BJ (cell line): ENCODE measurements at places on chromosomes 11 and 22.

GRCh38 chr22:27401321-27401720 is 400.2 kb downstream of the MN1 start:
- no peak for DNase-seq

DNA sequence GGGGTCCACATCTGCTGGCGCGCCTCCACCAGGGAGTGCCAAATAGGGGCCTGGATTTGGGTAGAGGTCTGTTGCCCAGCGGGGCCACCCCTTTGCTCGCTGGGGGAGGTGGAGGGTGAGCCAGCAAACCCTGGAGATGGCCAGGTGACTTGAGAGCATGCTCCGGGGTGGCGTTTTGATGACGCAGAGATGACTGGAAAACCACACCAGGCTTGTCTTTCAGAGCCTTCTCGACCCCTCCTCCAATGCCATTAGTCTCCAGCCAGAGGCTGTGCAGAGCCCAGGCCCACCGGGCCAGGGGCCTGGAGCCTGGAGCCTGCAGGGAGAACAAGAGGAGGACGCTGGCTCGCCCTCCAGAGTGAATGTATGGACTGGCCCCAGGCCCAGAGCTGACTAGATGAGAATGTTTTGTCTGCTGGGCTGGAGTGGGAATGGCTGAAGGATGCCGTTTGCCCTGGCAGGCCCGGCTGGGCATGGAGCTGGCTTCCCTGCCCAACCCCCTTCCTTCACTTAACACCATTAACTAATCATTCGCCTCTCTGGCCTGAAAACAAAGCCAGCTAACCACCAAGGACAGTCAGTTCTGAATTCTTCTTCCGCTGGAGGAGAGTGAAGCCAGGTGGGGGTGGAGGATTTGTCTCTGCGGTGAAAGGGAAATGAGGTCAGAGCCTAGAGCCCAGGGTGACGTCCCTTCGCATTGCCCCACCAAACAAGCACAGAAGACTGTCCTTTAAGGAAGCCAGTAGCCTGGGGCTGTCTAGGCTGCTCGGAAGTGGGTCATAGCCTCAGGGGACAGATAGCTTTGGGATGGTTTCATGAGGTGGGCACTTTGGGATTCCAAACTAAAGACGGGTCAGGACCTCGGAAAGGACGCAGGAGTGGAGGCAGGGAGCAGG is 1.6 kb upstream of the MCAM start:
- DNase-seq: no peak

DNA sequence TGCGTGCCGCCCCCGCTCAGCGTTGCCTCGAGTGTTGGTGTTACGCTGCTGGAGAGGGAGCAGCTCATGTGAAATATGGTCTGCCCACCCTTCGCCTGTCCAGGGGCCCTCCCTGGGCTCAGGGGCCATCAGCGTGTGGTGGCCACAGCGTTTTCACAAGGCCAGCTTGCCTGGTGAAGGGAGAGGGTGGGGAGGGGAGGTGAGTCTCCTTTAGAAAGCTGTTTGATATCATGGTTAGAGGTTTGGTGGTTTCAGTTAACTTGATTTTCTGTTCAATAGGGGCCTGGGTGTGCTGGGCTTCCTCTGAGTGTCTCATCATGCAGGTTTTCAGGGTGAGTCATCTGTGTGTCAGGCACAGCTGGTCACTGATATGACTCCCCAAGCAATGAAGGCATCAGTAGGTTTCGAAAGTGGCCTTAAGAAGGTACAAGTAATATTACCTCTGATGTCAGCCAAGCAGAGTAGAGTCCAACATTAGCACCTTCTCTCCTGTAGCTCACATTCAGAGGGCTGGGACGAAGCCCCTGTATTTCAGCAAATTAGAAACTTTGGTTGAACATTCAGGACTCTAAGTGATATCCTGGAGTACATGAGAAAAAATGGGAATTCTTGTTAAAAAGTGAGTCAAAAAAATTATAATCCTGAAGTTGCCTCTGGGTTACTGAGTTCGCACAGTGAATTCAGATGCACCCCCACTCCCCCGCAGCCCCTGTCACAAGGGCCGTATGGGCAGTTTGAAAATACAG is 172.5 kb downstream of the TBC1D22A start:
- peak; percentile 52 for DNase-seq

DNA sequence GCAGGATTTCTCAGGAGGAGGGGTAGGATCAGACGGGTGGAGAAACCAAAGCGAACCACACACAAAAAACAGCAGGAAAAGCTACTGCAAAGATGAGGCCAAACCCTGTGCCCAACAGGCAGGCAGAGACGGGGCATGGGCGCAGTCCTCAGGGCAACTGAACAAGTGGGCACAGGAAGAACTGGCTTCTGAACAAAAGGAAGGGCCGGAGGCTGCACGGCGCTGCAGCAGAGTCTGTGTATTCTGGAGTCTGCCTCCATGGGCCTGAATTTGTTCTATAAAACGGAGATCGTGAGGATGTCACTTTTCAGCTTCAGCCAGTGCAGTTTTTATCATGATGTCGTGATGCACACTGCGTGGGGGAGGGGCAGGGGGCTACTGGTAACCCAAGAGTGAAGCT is 1026.0 kb downstream of the TBC1D22A start:
- no peak for DNase-seq

- DNase-seq: no peak
Measured at GRCh38 chr11:76663486-76663810, 7.1 kb downstream of the LRRC32 start.

DNA sequence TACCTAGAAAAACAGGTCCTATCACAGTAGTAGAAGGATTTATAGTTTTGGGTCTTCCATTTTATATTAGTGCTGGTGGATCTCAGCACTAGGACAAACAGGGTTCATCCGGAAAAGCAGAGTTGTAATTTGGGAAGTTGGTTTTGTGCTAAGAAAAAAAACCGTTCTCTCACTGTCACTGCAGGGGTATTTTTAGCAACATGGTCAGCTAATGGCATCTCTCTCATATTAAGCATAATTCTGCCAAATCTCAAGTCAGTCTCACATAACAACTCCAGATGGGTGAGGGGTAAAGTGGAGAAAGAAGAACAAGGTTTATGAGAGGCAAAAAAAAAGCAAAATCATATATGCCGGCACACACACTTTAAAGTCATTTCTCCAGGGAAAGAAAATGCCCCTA is 51.6 kb upstream of the GDPD4 start:
- no peak for DNase-seq

DNA sequence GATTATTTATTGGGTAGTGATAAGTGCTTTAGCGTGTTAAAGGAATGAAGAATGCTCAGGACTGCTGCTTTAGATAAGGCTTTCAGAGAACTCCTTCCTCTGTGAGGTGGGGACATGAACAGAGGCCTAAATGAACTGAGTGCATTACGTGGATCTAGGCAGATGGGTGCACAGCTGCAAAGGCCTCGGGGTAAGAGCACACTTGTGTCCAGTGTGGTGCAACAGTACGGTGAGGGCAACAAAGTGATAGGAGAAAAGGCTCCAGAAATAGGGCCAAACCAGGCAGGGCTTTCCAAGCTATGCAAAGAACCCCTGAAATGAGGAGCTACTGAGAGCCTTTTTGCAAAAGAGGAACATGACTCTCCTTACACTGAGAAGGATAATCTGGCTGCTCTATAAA is 45.3 kb upstream of the ARHGAP32 start:
- no peak for DNase-seq

DNA sequence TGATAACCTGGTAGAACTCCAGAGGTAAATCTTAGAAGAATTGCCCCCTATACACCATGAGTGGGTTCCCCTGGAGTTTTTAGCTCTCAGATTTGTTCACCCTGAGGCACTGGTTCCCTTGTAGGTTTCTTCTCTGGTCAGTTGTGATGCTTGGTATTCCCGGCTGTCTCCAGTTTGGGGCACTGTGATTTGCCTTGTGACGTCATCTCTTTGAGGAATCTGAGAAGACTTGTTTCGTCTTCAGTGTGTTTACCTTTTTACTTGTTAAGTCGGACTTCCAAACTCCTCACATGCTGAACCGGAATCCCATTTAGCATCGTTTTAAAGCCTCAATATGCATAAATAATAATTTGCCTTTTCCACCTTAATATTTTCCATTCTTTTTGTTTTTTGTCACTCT is 54.4 kb downstream of the CECR2 start:
- no peak for DNase-seq

DNA sequence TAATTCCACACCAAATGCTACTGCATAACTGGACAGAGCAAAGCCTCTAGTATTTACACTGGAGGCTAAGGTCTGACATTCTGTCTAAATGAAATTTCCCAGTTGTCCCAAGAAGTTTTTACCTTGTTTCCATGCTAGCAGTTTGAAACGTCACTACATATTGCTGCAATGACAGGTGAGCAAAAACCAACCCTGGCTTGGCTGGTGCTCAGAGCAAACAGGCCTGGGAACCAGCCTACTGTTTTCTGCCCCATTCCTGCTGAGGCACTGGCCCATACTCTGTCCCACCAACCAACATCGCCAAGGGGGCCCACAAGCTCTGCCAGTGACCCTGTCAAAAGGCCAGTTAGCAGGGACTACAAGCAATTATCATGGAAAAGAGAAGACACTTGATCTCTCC is 131.1 kb downstream of the MPPED2 start:
- DNase-seq: no peak

DNA sequence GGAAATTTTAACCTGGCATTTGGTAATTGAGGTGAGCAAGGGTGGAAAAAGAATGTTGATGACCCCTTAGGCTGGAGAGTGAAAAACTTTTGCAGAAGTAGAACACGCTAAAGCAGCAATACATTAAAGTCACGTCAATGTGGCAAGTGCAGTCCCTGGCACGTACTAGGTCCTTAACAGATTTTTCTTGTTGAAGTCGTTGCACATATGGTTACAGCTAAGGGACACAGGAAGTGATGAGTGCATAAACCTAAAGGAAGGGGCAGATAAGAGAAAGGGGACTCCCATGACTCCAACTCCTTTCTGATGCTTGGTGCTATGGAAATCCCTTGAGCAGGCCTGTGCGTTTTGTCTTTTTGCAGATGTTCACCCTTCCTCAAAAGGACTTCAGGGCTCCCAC is 1.2 kb downstream of the ACCS start:
- DNase-seq: no peak

GRCh38 chr22:41048791-41049717 is 43.3 kb upstream of the EP300 start:
- DNase-seq: peak; percentile 72

DNA sequence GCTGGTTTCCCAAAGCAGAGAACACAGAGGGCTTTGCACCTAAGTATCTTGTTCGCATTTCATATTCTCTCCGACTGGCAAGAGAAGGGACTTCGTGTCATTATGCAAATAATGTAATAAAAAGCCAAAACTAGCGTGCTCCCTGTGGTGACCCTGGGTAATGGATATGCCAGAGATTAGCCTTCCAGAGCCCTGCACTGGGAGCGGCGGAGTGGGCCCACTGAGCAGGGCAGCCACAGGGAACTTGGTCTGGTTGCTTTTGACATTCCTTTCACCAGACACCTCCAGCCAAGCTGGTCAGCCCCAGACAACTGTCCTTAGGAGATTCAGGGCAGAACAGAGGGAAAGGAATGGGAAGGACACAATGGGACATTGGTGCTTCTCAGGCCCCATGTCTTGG is 56.1 kb downstream of the FLI1 start:
- DNase-seq: no peak

- no peak for DNase-seq
Measured at GRCh38 chr22:48297296-48297695, 1530.4 kb downstream of the BRD1 start.

DNA sequence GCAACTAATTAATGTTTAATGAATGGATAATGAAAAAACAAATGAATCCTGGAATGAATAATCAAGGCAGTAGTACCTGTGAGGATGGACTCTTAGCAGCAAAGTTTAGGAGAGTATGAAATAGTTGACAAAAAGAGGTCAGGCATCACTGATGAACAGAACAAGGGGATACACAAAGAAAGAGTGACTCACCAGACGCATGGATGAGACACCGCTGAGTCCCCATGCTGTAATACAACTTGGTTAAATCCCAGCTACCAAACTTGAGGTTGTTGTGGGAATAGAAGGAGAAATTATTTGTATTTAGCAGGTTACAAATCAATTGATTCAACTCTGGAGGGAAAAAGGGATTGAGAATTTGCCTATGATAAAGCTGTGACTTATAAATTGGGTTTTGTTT is 976.9 kb upstream of the TENM4 start:
- DNase-seq: no peak

DNA sequence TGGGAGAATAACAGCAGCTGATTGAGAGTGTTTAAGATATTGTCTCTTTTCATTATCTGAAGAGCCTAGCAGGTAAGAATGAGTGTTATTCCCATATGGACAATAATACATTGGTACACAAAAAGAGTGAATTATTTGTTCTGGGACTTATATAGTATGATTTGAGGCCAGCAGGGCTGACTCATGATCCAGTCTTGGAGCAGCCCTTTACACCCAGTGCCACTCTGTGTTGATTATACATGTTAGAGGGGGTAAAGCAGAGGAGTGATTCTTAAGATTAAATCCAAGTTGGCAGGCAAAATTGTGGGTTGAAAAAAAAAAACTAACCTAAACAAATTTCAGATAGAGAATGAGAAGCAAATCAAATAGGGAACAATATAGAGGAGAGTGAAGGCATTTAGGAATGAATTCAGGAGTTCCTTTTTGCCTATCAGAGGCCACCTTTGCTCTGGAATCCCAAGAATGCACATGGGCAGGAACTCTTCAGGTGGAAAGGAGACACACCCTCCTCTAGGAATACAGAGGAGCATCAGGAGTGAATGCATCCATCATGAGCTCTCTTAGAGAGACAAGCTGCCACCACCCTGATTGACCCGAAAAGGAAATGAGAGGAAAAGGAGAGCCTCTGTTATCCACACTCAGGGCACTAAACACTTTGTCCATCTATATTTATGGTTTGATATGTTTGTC is 19.2 kb upstream of the MRGPRX1 start:
- no peak for DNase-seq

DNA sequence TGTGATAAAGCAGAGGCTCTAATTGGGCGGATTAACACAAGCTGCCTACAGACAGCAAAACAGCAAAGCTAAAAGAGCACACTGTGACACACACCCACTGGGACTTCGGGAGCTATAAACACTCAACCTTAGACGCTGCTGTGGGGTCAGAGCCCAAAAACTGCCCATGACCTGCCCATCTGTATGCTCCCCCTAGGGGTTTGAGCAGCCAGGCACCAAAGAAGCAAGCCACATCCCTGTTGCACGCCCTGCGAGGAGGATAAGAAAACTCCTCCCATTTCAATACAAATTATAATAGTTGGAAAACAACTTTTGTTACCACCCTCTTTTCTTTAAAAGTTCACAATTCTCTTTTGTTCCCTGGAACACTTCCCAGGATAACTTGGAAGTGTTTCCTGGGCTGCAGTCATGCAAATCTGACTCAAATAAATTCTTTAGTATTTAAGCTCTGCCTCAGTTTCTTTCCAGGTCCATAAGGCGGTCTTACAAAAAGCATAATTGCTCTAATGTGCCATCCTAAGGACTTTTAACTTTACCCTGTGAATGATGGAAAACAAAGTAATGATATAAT is 86.4 kb downstream of the DLG2 start:
- DNase-seq: no peak
